ENCODE measurements at places on chromosomes 4 and X.

- DNase-seq: no peak
These were observed 267.7 kb upstream of the GALNT7 start for GRCh38 chr4:172900900-172901299.

- no peak for DNase-seq
These were observed 590 bp downstream of the GABRA2 start for GRCh38 chr4:46389301-46389775.

GRCh38 chr4:71322425-71322824, 16.4 kb upstream of the SLC4A4 start:
- no peak for DNase-seq

- DNase-seq: no peak
These were observed 166.4 kb upstream of the CPEB2 start for GRCh38 chr4:14835708-14836425.

GRCh38 chr4:152369902-152370295, 166.0 kb downstream of the FBXW7 start:
- DNase-seq: no peak

- no peak for DNase-seq
These were observed 46.8 kb upstream of the GC start for GRCh38 chr4:71830497-71831190.

GRCh38 chrX:65990702-65991101, 49.2 kb downstream of the VSIG4 start:
- no peak for DNase-seq

- DNase-seq: no peak
These were observed 445.5 kb upstream of the SPANXN1 start for GRCh38 chrX:144801786-144802185.

- DNase-seq: no peak
These were observed 221.1 kb downstream of the PTTG2 start for GRCh38 chr4:38181286-38181685.

DNA sequence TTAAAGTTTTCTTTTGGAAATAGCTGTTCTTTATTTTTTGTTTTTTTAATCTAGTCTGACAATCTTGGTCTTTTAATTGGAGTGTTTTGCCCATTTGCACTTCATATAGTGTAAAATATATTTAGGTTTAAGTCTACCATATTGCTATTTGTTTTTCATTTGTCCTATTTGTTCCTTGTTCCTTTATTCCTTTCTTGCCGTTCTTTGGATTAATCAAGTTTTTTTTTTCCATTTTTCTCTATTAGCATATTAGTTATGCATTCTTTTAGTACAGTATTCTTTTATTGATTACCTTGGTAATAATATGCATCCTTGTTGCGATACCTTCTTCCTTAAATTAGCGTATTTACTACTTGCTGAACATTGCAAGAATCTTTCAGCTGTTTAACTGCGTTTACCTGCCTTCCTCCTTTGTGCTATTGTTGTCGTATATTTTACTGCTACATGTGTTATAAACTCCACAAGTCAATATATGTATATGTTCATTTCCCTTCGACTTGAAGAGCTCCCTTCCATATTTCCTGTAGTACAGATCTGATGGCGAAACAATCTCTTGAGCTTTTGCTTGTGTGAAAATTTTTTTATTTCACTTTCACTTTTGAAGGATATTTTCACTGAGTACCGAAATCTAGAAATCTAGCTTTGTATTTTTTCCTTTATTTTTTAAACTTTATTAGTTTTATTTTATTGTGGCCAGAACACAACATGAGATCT, 23.9 kb upstream of the RNF212 start:
- DNase-seq: no peak

- no peak for DNase-seq
These were observed 116.9 kb downstream of the RASL11B start for GRCh38 chr4:52979020-52979419.

GRCh38 chr4:74161666-74162450, 3.9 kb downstream of the MTHFD2L start:
- no peak for DNase-seq

DNA sequence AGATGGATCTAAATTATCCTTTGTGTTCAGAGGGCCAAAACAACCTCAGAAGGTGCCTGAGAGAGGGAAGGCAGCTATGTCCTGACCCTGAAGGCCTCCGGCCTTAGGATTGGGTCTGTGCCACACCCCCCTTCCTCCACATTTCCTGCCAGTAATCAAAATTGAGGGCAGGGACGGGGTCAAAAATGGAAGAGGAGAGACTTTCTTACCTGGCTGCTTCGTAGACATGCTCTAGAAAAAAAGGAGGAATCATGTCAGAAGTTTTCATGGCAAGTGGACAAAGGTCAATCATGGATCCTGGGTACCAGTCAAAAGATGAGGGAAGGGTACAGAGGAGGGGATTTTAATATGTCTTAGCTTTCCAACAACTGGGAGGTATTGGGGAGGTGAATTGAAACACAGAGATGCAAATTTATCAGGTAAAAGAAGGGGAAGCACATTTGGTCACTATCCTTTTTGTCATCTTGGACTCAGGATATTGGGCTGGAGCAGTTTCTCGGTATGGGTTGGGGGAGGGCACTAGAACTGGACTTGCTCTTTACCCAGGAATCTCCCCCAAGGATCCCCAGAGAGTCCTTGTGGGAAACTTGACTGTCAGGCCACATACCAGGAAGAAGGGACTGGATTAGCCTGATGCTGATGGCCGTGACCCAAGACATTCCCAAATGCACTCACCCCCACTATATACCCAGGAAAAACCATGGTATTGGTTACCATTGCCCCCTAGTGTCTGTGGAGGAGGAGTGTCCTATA, 17.1 kb downstream of the VSIG4 start:
- DNase-seq: no peak

DNA sequence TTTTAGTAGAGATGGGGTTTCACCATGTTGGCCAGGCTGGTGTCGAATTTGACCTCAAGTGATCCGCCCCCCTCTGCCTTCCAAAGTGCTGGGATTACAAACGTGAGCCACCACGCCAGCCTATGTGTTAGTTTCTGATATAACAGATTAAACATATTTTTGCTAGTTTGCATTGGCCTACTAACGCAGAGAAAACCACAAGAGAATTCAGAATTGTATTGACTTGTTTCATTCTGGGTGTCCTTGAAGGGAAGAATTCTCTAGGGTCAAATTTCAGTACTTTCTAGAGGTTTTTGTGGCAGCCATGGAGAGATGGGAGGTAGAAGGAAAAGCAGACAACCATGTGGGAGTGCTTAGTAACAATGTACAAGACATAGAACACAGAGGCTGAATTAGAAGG, 46.1 kb upstream of the BMPR1B start:
- DNase-seq: no peak

GRCh38 chr4:173405840-173406606, 7.1 kb upstream of the SCRG1 start:
- no peak for DNase-seq

DNA sequence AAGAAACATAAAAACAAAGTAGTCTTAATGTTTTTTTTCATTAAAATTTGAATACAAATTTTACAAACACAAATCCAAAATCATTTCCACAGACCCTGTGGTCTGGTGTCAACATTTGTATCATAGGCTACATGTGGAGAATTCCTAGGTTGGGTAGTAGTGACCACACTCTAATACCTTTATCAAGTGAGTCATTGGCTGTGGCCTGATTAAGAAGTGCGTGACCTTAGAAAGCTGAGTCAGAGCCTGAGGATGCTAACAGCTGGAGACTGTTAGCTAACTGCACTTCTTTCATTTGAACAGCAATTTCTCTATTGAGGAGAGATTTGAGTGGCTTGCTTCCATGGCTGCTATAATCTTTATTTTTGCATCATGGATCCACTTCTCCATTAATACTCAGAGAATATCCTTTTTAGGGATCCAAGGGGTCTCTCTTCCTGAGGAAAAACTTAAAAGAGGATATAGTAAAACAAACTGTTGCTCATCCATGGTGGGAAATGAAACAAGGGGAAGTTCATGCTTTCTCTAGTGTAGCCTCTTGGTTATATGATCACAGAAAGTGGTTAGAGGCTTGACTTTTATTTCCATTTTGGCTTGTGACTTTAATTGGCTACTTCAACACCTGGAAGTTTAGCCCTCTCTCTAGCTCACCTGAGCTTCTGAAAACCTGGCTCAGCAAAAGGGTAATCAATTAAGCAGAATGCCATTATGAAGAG, 335.8 kb downstream of the PABPC4L start:
- no peak for DNase-seq
